ENCODE measurements at places on chromosomes 1 and 21. TPM values are rescaled to one million over a fixed set of nuclear protein-coding genes. Genes with fewer than 3 reads are reported as not detected.

S1PR1 gene
- 75.9 TPM for total RNA-seq

AZIN2 gene
- 1.8 TPM for total RNA-seq

PLPPR4 gene
- total RNA-seq: not detected

AMY2B gene
- 5.3 TPM for total RNA-seq

DMBX1 gene
- not detected for total RNA-seq

SHE gene
- not detected for total RNA-seq

KCNJ10 gene
- total RNA-seq: not detected

BEST4 gene
- 1.5 TPM for total RNA-seq

DNA sequence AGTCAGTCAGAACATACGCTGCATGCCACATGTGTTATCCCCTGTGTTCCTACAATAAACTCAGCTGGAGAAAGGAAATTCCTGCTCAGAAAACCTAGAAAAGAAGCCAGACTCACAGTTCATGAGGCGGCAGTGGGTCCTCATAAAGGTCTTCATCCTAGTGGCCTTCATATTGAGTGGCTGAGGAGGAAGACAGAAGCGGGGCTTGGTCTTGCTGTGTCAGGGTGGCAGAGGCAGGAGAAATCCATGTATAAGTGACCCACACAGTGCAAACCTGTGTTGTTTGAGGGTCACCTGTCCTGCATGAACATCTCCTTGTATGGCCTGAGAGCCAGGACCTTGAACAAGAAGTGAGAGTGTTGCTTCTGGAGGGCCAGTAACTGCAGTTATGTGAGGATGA lies 4.0 kb upstream of the WNT3A start:
- H3K4me1 ChIP-seq: peaks cover 6% of the 10 kb centered on the region
- no peak overlapping the region for H3K27ac ChIP-seq
- H3K4me3 ChIP-seq: no peak overlapping the region
- no peaks in the 10 kb centered on the region for H3K36me3 ChIP-seq
- H3K27me3 ChIP-seq: peaks cover 62% of the 10 kb centered on the region

DNA sequence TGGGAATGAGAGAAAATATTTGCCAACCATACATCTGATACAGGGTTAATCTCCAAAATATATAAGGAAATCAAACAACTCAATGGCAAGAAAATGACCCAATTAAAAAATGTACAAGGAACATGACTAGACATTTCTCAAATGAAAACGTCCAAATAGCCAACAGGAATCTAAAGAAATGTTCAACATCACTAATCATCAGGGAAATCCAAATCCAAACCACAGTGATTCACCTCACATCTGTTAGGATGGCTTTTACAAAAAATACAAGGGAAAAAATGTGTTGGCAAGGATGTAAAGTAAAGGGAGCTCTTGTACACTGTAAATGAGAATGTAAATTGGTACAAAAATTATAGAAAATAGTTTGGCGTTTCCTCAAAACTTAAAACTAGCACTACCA lies 54.7 kb upstream of the ZRANB2 start:
- no peak overlapping the region for H3K27ac ChIP-seq
- no peak overlapping the region for H3K4me3 ChIP-seq
- H3K27me3 ChIP-seq: no peaks in the 10 kb centered on the region
- DNase-seq: no peak
- no peaks in the 10 kb centered on the region for H3K4me1 ChIP-seq
- no peaks in the 10 kb centered on the region for H3K36me3 ChIP-seq

GRCh38 chr1:99640672-99641071 lies 5.2 kb upstream of the PALMD start:
- DNase-seq: no peak
- H3K27me3 ChIP-seq: peaks cover 9% of the 10 kb centered on the region
- no peak overlapping the region for H3K27ac ChIP-seq
- no peak overlapping the region for H3K4me3 ChIP-seq

GRCh38 chr1:200540281-200540680 lies 80.3 kb downstream of the KIF14 start:
- no peaks in the 10 kb centered on the region for H3K36me3 ChIP-seq
- no peak overlapping the region for H3K4me3 ChIP-seq
- H3K27me3 ChIP-seq: no peaks in the 10 kb centered on the region
- no peak for DNase-seq
- no peak overlapping the region for H3K27ac ChIP-seq

- no peaks in the 10 kb centered on the region for H3K27me3 ChIP-seq
- H3K4me3 ChIP-seq: no peak overlapping the region
- DNase-seq: no peak
- H3K4me1 ChIP-seq: peaks cover 34% of the 10 kb centered on the region
- H3K27ac ChIP-seq: peak overlapping the region; percentile 16
- peaks cover 17% of the 10 kb centered on the region for H3K36me3 ChIP-seq
Observed at GRCh38 chr1:1826356-1827088, 48.3 kb upstream of the NADK start.

DNA sequence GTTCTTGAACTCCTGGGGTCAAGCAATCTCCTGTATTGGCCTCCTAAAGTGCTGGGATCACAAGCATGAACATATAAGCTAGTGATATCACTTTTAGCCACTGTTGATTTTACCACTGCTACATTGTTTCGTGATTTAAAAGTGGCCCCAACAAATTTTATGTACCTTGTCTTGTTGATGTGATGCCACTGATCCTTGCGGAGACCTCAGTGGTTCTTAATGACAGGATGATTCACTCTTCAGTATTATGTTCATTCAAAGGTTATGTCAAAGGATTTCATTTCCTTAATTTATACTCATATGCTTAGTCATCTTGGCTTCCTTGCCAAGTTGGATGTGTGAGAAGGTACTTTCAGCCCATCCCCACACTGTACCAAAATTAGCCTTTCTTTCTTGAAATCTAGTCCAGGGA lies 12.1 kb downstream of the PRKACB start:
- peaks cover 85% of the 10 kb centered on the region for H3K4me1 ChIP-seq
- H3K36me3 ChIP-seq: peaks cover 38% of the 10 kb centered on the region
- no peak for DNase-seq
- H3K27me3 ChIP-seq: no peaks in the 10 kb centered on the region

GRCh38 chr1:112735752-112736151 lies 20.6 kb upstream of the PPM1J start:
- H3K4me1 ChIP-seq: peaks cover 11% of the 10 kb centered on the region
- no peak for DNase-seq
- H3K36me3 ChIP-seq: no peaks in the 10 kb centered on the region
- no peak overlapping the region for H3K4me3 ChIP-seq

DNA sequence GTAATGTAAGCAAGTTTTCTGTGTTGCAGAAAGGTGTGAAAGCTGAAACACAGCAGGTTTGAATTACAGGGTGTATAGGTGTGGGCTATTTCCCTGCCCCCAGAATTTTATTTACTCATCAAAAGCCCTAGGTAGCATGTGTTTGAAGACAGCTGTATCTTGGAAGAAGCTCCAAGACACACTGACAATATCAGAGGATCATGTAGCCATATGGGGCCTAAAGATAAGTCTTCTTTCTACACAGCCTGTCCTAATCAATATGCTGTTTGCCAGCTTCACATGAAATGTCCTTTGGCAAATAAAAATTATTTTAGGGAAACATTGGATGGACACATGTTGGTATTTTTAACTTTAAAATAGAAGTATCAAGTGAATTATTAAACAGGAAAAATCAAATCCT lies 17.5 kb upstream of the SUCO start:
- no peak for DNase-seq
- H3K4me1 ChIP-seq: no peaks in the 10 kb centered on the region
- H3K4me3 ChIP-seq: no peak overlapping the region
- H3K36me3 ChIP-seq: no peaks in the 10 kb centered on the region
- H3K27me3 ChIP-seq: no peaks in the 10 kb centered on the region
- no peak overlapping the region for H3K27ac ChIP-seq

- no peak overlapping the region for H3K27ac ChIP-seq
- H3K36me3 ChIP-seq: no peaks in the 10 kb centered on the region
- no peak overlapping the region for H3K4me3 ChIP-seq
- H3K4me1 ChIP-seq: no peaks in the 10 kb centered on the region
Observed at GRCh38 chr1:191405417-191405816, 752.8 kb upstream of the RGS18 start.

DNA sequence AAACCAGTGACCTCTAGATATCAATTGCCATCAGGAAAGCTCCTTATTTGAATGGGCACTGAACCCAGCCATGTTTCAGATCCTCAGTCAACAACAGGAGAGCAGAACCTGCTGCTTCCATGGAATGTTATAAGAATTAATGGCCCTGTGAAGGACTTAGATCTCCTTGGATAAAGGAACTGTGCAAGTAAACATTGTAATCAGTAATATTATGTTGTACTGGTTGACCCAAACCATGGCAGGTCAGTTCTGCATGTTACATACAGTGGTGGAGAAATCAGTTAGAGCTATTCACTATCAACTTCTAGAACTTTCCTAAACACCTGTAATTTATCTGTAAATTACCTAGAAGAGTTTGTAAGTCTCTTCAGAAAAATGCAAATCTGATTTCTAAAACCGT lies 11.2 kb upstream of the CLDN8 start:
- no peaks in the 10 kb centered on the region for H3K36me3 ChIP-seq
- H3K27ac ChIP-seq: no peak overlapping the region
- H3K27me3 ChIP-seq: no peaks in the 10 kb centered on the region
- no peaks in the 10 kb centered on the region for H3K4me1 ChIP-seq
- DNase-seq: no peak

GRCh38 chr21:44949161-44949778 lies 9.4 kb downstream of the SLX9 start:
- no peak overlapping the region for H3K27ac ChIP-seq

DNA sequence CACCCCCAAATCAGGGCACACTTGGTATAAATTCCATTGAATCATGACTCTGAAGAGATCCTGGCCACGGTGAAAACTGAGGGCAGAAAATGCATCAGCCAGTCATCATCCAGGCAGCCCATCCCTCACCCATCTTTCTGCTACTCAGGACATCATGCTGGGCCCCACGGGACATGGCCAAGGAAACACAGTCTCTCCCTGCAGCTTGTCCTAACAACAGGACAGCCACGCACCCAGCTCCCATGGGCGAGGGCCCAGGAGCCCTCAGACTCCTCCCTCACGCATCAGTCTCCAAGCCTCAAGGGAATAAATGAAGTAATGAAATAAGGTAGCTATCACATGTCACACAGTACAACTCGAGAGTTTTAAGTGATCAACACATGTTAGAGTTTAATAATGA lies 37.8 kb downstream of the ELK4 start:
- H3K36me3 ChIP-seq: peaks cover 23% of the 10 kb centered on the region
- no peak for DNase-seq
- no peaks in the 10 kb centered on the region for H3K27me3 ChIP-seq
- peaks cover 28% of the 10 kb centered on the region for H3K4me1 ChIP-seq

DNA sequence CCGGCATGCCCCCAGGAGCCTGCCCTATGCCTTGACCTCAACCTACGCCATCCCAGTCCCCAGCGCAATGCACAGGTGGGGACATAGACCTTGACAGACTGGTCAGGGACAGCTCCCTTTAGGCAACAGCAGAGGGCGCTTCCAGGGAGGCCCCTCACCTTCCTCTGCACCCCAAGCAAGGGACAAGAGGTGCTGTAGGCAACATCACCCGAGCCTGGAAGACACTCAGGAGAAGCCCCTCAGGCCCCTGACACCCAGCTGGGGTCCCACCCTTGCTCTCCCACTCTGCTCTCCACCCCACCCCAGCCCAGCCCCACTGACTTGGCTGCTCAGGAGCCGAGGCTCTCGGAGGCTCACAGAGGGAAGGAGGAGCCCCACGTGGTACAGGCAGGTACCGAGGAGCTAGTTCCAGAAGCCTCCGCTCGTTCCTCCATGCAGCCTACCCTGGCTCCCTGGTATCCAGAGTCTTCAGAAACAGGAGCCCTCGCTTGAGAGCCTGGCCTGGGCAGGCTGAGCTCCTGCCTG lies 2.4 kb upstream of the WNT3A start:
- DNase-seq: no peak
- H3K27ac ChIP-seq: no peak overlapping the region
- H3K4me1 ChIP-seq: peaks cover 11% of the 10 kb centered on the region
- H3K36me3 ChIP-seq: no peaks in the 10 kb centered on the region
- H3K4me3 ChIP-seq: no peak overlapping the region

GRCh38 chr1:22365331-22366295 lies 86.0 kb upstream of the ZBTB40 start:
- DNase-seq: no peak
- no peak overlapping the region for H3K4me3 ChIP-seq
- no peaks in the 10 kb centered on the region for H3K36me3 ChIP-seq
- no peak overlapping the region for H3K27ac ChIP-seq
- H3K27me3 ChIP-seq: peaks cover 37% of the 10 kb centered on the region
- H3K4me1 ChIP-seq: no peaks in the 10 kb centered on the region

DNA sequence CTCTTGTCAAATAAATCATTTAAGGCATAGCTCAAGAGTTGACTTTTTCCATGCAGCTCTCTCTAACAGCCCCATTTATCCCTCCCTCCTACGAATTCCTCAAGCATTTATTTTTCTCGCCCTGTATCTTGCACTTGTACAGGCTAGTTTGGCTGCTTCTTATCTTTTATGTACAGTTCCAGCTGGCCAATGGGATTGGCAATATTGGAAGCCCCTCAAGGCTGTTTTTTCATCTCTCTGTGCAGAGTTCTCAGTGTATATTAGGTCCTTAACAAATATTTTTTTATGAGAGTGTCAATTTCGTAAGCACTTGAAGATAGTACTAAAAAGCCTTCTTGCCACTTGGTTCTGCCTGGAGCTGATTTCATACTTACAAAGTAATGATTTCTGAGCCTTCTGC lies 356.0 kb downstream of the ST6GALNAC3 start:
- no peak overlapping the region for H3K4me3 ChIP-seq
- H3K4me1 ChIP-seq: peaks cover 3% of the 10 kb centered on the region
- H3K27me3 ChIP-seq: no peaks in the 10 kb centered on the region
- H3K27ac ChIP-seq: no peak overlapping the region
- no peak for DNase-seq

DNA sequence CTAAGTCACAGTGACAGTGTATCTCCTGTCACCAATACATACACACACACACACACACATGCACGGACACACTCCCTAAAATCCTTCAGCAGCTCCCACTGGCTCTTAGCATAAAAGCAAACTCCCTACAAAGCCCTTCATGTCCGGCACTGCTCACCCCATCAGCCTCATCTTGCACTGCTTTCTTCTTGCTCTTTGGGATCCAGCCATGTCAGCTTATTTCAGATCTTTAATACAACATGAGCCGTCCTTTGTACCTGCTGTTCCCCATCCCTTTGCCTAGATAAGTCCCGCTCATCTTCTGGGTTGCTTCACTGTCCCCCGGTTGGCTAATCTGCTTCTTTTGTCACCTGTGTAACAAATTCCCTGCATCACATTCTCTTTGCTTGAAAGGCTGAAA lies 82.1 kb upstream of the VAV3 start:
- H3K4me1 ChIP-seq: peaks cover 50% of the 10 kb centered on the region
- no peak overlapping the region for H3K27ac ChIP-seq
- no peak for DNase-seq
- H3K4me3 ChIP-seq: no peak overlapping the region
- peaks cover 3% of the 10 kb centered on the region for H3K36me3 ChIP-seq
- no peaks in the 10 kb centered on the region for H3K27me3 ChIP-seq

- H3K36me3 ChIP-seq: no peaks in the 10 kb centered on the region
- no peak for DNase-seq
- no peaks in the 10 kb centered on the region for H3K27me3 ChIP-seq
- H3K27ac ChIP-seq: no peak overlapping the region
- no peak overlapping the region for H3K4me3 ChIP-seq
- H3K4me1 ChIP-seq: no peaks in the 10 kb centered on the region
Observed at GRCh38 chr1:176656257-176656995, 193.5 kb downstream of the PAPPA2 start.

GRCh38 chr1:84715342-84716019 lies 25.2 kb upstream of the SSX2IP start:
- H3K27me3 ChIP-seq: no peaks in the 10 kb centered on the region
- H3K36me3 ChIP-seq: no peaks in the 10 kb centered on the region
- no peak for DNase-seq
- H3K4me1 ChIP-seq: no peaks in the 10 kb centered on the region
- no peak overlapping the region for H3K4me3 ChIP-seq
- no peak overlapping the region for H3K27ac ChIP-seq

- no peaks in the 10 kb centered on the region for H3K36me3 ChIP-seq
- no peak overlapping the region for H3K27ac ChIP-seq
- H3K4me1 ChIP-seq: no peaks in the 10 kb centered on the region
- DNase-seq: no peak
Observed at GRCh38 chr1:104574620-104575019, 824.9 kb downstream of the AMY1C start.

Measured in activated naive CD8-positive, alpha-beta T cell treated with anti-CD3 and anti-CD28 coated beads for 36 hours (primary cell).